Stimulated activated CD8-positive, alpha-beta memory T cell treated with anti-CD3 and anti-CD28 coated beads, Interleukin-2, amount 100 ng/mL, for 1 hour (primary cell): ENCODE measurements at places on chromosomes 2 and 18.

DNA sequence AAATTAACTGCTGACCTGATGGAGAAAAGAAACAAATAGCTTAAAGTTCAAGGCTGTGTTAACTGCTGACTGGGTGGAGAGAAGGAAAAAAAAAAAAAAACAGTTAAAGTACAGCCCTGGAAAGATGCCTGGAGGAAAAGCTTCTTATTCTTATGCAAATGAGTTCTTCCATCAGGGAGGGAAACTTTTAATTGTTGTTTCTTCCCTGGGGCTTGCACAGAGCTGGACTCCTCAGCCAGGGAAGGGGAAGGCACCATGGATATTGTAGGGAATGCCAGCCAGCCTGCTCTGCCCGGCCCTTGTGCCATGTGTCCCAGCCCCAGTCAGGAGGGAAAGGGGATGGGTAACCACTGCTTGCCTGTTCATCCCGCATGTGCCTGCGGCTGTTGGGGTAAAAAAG, 833.1 kb upstream of the CRIM1 start:
- no peak for DNase-seq

GRCh38 chr2:20603791-20604190, 47.1 kb downstream of the HS1BP3 start:
- DNase-seq: no peak

- DNase-seq: no peak
Observed at GRCh38 chr2:75560022-75560767, 544 bp downstream of the EVA1A start.

- no peak for DNase-seq
Observed at GRCh38 chr2:222604749-222605515, 51.0 kb downstream of the FARSB start.

DNA sequence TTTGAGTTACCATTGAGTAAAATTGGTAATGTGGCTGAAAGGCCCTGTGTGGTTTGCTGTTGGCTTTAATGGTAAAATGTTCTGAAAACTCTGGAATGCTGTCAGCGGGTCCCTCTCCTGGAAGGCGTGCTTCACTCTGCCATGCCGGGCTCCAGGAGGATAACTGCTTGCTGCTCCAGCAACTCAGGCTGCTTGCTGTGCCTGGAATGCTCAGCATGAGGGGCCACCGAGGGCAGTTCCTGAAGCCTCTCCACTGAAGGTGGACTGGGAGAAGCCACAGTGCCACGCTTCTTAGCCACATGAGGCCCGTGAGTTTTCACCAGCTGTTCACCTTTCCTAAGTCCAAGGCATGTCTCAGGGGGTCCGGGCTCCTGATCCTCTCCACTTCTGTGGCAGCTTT, 90.4 kb upstream of the FAM110C start:
- DNase-seq: no peak

- DNase-seq: no peak
Observed at GRCh38 chr2:78304678-78305077, 720.8 kb upstream of the REG3G start.

DNA sequence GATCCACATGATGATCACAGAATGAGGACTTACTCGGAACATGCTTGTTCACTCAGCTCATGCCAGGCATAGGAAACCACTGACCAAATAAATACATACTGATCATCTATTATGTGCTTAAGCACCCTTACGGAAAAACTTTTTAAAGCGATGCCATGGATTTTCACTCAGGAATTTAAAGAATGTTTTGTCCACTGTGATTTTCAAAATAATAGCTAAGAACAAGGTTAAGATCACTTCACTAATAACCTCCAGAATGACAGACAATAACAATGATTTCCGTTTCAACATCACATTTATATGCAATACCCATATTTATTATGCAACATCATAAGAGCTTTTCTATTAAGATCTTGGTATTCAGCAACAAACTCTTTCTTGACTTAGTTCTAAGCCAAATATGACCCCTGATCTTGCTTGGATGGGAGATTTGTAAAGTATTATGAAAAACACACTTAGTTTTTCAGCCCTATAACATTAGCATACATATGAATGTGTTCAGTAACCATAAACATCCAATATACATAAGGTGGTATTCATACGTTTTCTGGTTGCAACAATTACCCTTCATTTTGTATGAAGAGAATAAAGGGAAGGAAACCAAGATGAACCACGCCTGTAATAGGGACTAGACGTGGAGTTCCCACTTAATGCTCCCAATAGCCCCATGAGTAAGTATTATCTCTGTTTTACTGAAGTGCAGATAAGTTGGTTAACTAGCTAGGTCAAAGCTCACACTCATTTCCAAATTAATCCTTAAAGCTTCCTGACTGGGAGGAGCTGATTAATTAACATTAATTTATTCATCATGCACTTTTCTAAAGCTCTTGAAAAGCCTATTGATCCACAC, 1.9 kb downstream of the CD302 start:
- DNase-seq: no peak

DNA sequence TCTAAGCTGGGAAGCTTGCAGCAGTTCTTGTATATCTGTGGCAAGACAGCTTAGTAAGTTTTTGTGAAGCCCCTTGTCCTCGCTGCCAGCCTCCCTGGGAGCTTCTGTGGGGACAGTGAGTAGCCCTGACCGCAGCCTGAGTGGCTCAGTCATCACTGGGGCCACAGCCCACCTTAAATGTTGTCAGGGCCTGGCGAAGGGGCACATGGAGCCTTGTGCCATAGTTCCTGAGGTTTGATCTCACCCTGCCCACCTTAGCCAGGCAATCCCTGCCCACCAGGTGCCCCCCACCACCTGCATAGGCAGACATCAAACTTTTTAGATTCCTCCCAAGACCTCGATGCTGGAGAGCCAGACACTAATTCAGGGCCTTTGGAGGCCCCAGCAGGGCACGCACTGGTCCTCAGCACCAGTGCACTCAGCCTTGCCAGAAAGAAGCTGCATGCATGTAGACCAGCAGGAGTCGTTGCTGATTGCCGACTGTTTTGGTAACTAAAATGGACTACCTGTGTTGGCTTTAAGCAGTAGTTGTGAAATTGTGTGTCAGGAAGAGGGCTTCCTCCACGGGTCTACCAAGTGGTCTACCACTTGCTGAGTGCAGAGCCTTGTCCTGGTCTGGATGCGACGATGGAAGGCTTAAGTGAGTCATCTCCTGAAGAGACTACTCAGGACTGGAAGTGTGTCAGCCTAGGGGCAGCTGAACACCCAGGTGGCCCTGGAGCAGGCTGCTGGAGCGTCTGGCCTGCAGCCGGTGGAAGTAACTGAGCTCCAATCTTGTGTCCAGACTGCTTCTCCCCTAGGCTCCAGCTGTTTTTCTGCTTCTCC, 233.1 kb downstream of the SEPTIN10 start:
- no peak for DNase-seq

DNA sequence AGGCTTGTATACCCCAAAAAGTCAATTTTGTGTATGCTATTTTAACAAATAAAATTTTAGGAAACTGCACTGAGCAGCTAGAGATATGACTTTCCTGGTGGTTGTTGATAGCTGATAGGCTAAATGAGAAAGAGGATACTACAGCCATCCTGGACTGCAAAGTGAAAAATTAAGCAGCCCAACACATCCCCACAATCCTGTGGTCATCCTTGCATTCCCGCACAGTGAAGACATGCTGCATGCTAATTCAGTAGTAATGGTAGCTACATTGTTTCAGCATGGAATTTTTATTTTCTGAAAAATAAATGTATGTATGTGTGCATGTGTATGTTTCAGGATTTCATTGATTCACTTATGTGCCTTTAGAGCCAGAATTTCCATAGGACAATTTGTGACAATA, 124.2 kb upstream of the CCDC68 start:
- no peak for DNase-seq

DNA sequence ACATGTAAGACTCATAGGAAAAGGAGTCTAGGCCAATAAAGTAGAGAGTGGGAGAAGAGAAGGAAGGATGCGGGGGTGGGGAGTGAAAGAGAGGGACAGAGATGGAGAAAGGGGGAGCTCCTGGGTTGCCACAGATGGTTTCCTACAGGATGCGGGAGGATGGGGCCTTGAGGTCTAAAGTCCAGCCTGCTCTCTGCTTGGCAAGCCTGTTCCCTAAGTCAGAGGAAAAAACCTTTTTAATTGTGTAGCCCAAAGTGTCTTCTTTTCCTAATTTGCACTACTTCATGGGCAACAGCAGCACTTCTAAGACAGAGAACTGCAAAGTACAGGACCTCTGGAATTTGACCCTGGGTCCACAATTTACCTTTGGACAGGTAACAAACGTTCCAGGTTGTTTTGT, 1.4 kb upstream of the FAM110C start:
- no peak for DNase-seq

DNA sequence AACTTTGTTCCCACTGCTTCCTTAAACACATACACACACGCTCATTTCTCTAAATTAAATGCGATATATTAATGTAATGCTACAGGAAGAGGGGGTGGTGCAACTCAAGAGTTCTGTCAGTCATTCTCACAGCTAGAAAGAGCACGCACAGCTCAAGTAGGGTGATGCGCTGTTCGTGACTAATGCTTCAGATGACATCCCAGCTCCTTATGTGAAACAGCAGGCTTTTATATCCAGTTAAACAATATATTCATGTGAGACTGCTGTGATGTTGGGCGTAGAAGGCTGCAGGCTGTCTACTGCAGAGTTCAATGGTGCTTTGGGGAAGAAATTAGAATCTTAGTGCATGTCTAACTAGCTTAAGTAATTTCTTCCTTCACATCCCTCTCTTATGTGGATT, 912.6 kb upstream of the FSHR start:
- DNase-seq: no peak

DNA sequence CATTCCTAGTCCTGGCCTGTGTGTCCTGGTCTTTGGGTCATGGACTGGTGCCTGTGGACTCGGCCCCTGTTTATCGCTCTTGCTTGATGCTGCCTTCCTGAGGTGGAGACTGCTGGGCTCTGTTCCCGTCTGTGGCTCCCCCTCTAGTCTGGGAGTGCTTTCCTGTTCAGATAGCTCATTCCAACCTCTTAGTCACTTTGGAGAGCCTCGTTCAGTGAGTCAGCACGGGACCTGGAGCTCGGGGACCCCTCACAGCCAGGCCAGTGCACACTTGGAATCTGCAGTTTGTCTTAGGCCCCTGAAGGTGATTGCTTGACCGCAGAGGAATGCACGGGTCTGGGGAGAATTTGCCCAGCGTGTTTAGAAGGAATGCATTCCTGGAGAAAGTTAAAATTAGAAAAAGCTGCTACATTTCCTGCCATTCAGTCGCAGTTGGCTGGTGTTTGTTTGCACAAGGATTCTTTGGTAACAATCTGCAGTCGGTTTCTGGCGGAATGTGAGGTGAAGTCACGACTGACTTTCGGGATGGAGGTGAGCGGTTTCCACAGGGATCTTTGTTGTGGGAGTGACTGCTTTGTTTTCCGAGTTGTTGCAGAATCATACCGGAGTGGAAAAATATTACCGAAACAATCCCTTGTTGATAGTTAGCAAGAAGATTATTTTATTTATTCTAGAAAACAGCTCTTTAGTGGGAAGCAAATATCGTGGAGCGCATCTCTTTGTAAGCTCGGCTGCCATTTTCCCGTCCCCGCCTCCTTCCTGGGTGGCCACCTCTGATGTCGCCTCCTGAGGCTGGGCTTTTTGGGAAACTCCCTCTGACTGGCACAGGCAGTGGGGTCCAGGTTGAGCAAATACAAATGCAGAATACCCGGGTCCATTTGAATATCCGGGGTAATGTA, 29.6 kb downstream of the SH3BP4 start:
- DNase-seq: no peak

DNA sequence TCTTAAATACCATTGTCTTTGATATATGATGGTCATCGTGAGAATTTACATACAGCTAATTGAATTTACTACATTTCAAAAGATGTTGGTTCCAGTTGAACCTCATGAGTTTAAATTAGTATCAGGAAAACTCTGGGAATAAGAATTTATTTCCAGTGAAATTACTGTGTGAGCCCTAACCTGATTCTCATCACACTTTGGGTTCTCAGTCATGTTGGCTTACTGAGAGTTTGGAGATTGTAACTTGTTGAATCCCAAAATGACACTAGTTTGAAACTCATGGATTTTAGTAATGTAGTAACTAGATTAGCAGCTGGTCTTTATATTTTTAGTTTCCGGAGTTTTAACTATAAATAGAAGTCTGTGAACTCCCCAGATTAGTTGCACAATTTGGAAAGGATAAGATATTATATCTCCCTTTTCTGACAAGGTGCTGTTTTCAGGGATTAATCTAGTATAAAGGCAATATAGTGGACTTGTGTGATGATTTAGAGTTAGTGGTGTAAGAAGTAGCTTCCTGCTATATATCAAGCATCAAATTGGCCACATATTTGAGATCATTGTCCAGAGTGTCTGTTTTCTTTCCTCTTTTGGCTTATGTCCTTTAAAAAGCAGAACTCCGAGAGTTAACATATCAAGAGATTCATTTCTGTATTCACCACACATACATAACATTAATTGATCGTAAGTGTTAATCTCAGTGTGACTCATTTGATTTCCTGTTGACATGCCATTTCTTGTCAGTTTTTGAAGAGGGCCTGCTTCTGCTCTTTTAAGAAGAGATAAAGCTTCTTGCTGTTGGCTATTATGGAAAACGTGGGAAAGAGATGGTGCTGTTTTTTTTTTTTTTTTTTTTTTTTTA, 15.7 kb downstream of the NDUFV2 start:
- no peak for DNase-seq

GRCh38 chr2:9877726-9878125, 34.5 kb downstream of the TAF1B start:
- no peak for DNase-seq

- no peak for DNase-seq
Observed at GRCh38 chr2:37738266-37738885, 66.9 kb upstream of the CDC42EP3 start.
